ENCODE measurements at places on chromosomes 16 and 17.

DNA sequence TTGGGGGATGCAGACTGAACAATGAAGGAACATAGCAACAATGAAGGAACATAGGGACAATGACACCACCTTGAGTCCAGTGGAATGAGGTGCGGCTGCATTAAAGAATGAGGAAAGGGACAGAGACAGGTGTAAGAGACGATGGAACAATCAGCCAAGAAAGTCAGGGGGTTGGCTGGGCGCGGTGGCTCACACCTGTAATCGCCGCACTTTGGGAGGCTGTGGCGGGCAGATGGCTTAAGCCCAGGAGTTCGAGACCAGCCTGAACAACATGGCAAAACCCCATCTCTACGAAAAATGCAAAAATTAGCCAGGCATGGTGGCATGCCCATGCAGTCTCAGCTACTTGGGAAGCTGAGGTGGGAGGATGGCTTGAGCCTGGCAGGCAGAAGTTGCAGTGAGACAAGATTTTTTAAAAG is 13.6 kb upstream of the CBFB start:
- DNase-seq = no peak

DNA sequence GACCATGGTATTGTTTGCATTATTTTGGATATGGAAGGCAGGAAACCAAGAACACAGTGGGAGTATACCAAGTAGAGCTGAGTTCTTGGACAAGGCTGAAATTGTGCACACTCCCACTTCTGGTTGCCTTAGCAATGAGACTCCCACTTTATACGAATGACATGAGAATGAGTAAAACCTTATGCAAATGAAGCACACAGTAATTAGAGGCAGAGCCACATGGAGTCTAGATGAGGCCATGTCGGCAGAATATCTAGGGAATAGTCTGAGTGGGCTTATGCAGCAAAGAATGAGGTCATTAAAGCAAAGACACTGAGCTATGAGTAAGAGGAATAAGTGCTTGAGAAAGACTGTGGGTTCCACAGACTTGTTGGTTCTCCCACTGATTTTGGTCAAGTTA is 178.7 kb downstream of the GRIN2A start:
- DNase-seq = no peak

DNA sequence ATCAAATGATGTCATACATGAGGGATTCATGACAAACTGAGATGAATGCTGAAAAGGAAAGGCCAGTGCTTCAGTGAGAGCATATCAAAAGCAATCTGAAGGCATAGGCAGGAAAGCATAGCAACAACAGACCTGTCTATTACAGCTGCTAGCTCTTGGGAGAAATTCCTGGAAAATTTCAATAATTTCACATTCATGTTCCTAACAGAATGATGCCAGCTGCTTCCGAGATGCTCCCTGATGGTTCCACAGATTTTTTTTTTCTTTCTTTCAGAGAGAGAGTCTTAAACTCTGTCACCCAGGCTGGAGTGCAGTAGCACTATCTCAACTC is 50.3 kb upstream of the CLEC3A start:
- DNase-seq = no peak

DNA sequence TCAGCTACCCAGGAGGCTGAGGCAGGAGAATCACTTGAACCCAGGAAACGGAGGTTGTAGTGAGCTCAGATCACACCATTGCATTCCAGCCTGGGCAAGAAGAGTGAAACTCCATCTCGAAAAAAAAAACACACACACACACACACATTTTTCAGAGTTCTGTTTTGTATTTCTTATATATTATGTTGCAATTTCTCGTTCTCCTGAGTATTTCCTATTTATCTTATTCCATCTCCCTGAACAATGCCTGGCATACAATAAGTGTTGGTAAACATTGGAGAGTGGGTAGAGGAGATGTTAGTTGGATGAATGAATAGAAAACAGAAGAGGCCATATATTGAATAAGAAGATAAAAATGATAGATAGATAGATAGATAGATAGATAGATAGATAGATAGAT is 167.8 kb upstream of the CDH5 start:
- DNase-seq = no peak

DNA sequence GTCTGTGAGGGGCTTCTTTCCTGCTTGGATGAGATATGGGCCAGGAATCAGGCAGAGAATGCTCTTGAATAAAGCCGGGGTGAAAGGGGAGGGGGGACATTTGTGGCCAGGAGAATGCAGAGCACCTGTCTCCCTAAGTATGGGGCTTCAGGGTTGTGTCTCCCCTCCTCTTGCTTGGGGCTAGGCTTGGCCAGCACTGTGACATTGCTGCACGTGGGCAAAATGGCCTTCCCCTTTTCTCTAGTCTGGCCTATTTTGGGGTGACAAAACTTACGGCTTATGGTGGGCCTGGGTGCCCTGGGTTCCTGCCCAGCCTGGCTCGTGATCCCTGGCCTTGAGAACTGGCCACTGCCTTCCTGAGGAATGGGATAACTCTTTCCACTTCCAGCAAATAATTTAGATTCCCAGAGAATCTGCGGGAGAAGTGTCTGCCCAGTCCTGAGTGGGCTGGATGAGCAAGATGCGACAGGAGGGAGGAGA is 5.6 kb downstream of the NFE2L1 start:
- DNase-seq = no peak

DNA sequence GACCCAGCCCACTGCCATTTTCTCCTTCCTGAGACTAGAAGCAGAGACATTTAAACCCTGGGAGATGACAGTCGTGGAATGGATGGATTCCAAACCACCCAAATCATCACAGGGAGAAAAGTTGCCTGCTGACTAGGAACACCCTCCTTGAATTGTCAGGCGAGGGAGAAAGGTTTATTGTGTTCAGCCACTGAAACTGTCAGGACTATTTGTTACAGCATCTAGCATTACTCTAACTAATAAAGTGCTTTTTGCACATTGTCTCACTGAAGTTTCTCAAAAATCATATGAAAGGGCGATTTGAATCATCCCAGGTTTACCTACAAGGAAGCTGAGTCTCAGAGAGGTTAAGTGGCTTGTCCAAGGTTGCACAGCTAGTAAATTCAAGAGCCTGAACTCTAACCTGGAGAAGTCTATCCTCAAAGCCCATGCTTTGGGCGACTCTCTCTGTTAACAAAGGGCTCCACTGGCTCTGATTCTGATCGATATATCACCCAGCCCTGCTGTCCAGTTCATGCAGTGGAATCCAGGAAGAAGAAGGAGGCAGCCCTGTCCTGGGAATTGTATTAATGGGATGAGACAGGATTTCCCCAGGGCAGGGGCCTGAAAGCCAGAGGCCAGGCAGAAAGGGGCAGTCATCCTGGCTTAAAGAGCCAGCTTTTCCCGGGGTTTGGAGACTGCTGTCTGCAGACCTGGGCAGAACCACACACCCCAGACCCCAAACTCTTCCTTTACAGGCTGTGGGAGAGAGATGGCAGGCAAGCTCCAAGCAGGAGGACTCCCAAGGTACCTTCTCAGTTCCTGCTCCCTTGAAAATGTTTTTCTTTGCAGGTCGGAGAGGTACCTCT is 37.5 kb downstream of the IRX3 start:
- DNase-seq = no peak

DNA sequence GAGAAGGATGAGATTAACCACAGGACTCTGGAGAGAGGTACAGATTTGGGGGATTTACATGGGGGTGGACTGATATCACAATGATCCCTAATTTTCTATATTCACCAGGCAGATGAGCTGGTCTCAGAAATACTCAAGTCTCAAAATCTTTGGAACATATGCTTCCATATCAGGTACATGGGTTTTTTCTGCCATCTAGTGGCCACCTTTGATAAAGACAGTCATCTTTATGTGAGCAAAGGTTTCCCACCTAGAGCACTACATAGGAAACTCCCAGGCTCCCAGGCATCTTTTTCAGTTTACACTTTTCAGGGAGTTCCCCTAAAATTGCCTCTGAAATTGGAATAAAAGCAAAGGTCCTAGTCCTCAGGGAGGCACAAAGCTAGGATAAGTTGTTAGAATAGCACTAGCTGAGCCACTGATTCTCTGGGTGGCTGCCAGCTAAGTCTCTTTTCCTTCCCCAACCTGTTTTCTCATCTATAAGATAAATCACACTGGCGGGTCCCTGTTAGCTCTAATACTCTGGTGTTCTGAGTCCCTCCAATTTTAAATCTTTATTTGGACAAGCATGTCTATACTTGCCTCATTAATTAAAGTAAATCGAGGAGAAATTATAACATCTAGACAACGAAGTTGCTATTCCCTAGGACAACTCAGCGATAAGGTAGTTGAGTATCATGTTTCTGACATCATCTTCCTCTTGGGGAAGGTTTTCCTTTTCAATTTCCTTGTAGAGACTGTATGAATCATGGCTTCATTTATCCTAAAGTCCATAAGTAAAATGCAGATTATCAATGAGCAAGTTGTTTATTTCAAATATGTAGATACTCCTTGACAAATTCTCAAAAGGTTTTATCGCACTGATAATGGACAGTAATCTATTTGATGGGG is 19.0 kb upstream of the MON1B start:
- DNase-seq = peak; percentile 52

- DNase-seq = no peak
Measured at GRCh38 chr16:57723170-57723569, 12.4 kb upstream of the KATNB1 start.

GRCh38 chr17:17406225-17406624 is 70.6 kb upstream of the MED9 start:
- DNase-seq = no peak

DNA sequence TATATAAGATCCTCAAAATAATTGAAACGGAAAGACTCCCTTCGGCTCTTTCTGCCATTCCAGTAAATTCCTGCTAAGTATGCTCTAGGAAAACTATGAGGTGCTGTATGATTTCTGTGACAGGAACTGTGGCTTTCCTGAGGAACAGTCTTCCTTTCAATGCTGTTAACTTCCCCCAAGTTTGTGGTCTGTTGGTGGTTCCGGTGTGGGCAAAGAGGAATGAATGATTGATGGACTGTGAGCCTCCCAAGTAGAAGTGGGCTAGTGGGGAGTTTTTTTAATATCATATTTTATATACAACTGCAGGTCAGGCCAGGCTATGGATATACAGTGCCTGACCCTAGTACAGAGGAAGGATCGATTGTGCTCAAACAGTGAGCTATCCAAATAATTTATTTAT is 560.7 kb upstream of the RBFOX1 start:
- DNase-seq = no peak

DNA sequence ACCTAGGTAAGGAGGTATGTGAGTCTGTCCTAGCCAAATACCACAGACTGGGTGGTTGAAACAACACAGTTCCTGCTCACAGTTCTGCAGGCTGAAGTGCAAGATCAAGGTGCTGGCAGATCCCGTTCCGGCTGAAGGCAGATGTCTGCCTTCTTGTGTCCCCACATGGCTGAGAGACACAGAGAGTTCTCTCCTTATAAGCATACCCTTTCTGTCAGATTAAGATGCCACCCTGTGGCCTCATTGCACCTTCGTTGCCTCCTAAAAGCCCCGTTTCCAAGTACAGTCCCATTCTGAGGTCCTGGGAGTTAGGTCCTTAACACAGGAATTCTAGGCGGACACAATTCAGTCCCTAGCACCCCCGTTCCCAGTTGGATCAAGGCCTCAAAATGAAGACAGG is 9.1 kb upstream of the TMEM11 start:
- DNase-seq = no peak

All from GM10248 (cell line).